ENCODE measurements at places on chromosomes 3 and 15. TPM values are rescaled to one million over a fixed set of nuclear protein-coding genes. Genes with fewer than 3 reads are reported as not detected.

GRCh38 chr3:28399206-28399605 is 50.6 kb upstream of the AZI2 start:
- H3K27ac ChIP-seq, result no peak overlapping the region
- no peak for DNase-seq
- H3K4me3 ChIP-seq, result no peak overlapping the region
- H3K4me1 ChIP-seq, result no peaks in the 10 kb centered on the region

DNA sequence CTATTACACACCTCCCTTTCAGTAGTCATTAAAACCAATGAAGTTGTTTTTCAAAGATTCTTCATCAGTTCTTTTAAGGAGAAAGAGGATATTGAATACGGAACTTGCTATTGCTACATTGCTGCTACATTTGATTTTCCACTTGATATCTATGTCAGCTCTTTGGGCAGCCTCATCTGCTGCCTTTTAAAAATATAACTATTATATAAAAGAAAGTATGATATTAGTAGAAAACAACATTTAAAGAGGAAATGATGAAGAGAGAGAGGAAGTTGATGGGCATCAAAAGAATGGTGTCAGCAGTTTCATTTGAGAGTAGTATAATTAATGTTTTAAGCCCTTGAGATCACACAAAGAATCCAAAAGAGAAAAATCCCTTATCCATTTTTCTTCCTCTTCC is 171.4 kb downstream of the NFKBIZ start:
- no peaks in the 10 kb centered on the region for H3K36me3 ChIP-seq
- no peak for DNase-seq
- no peak overlapping the region for H3K27ac ChIP-seq
- H3K4me1 ChIP-seq, result no peaks in the 10 kb centered on the region

DNA sequence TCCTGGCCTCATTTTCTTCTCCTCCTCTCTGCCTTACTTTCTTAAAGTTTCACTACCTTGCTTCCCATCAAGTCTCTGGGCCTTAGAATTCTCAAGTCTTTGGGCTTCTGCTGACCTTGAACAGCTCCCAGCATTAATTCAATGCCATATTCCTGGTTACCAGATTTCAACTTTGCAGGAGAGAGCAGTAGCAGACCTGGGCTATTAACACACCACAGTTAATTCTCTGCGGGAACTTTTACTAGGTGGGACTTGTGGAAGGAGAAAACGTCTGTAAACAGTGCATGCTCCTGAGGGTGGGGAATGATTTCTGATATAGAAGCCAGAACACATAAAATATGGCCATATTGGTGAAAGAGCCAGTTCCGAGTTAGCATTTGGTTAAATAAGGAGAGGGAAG is 214.6 kb downstream of the MEIS2 start:
- no peak overlapping the region for H3K27ac ChIP-seq
- no peak for DNase-seq
- H3K36me3 ChIP-seq, result no peaks in the 10 kb centered on the region
- no peak overlapping the region for H3K4me3 ChIP-seq

- H3K27me3 ChIP-seq, result no peaks in the 10 kb centered on the region
- H3K36me3 ChIP-seq, result no peaks in the 10 kb centered on the region
- H3K4me1 ChIP-seq, result no peaks in the 10 kb centered on the region
- H3K27ac ChIP-seq, result no peak overlapping the region
These were observed 108.3 kb downstream of the IGF2BP2 start for GRCh38 chr3:185716436-185717108.

DNA sequence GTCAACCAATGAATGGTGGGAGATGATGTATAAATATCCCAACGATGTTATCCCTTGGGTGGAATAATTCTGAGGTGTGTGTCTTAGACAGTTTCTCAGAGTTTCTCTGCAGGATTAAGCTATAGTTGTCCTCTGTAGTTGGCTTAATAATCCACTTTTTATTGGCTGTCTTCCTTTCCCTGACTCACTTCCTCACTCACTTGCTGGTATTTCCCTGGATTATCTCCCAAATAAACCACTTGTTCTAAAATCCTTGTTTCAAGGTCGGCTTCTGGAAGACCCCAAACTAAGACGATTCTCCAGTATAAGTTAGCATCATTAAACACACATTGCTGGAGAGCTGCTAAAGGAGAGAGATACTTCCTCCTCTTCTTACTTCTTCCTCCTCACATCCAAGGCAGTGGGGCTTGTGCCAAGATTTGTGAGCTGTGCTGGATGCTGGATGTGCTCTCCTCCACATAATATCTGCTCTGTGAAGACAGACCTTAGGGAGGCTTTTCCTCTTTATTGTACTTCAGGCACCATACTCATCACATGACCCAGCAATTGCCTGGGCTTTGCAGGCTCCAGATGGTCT is 22.5 kb upstream of the ROPN1 start:
- no peak overlapping the region for H3K27ac ChIP-seq
- H3K36me3 ChIP-seq, result no peaks in the 10 kb centered on the region
- H3K27me3 ChIP-seq, result no peaks in the 10 kb centered on the region
- no peaks in the 10 kb centered on the region for H3K4me1 ChIP-seq

- H3K27ac ChIP-seq, result no peak overlapping the region
- no peaks in the 10 kb centered on the region for H3K36me3 ChIP-seq
- DNase-seq, result no peak
- no peaks in the 10 kb centered on the region for H3K27me3 ChIP-seq
- H3K4me1 ChIP-seq, result no peaks in the 10 kb centered on the region
These were observed 99.5 kb upstream of the OSBPL11 start for GRCh38 chr3:125694761-125695294.

- no peak overlapping the region for H3K4me3 ChIP-seq
- no peak for DNase-seq
- H3K36me3 ChIP-seq, result no peaks in the 10 kb centered on the region
- no peaks in the 10 kb centered on the region for H3K27me3 ChIP-seq
- no peaks in the 10 kb centered on the region for H3K4me1 ChIP-seq
These were observed 151.7 kb upstream of the PTPRG start for GRCh38 chr3:61409638-61410037.

MCF2L2 gene
- 1.5 TPM for total RNA-seq

DNA sequence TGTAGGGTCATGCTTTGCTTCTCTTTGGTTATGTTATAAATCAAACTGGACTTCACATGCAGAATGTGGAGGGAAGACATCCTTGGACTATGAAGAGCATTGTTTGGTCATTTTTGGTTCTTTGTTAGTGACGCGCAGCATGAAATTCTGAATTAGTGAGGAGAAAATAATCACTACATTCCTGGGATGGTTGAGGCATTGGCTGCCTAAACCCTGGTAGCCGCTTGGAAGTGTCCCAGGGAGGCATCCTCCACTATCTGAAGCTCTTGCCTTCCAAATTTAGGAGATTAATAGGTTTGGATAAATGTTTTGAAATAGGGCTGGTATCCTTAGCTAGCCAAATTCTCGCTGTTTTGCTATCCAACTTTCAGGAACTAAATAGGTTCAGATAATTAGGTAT is 96.2 kb downstream of the CLSTN2 start:
- no peaks in the 10 kb centered on the region for H3K27me3 ChIP-seq
- no peaks in the 10 kb centered on the region for H3K4me1 ChIP-seq
- no peak overlapping the region for H3K4me3 ChIP-seq
- H3K27ac ChIP-seq, result no peak overlapping the region

- no peaks in the 10 kb centered on the region for H3K4me1 ChIP-seq
- peaks cover 4% of the 10 kb centered on the region for H3K36me3 ChIP-seq
- no peak overlapping the region for H3K4me3 ChIP-seq
- H3K27me3 ChIP-seq, result no peaks in the 10 kb centered on the region
These were observed 10.6 kb downstream of the PSMA4 start for GRCh38 chr15:78550815-78551214.

DNA sequence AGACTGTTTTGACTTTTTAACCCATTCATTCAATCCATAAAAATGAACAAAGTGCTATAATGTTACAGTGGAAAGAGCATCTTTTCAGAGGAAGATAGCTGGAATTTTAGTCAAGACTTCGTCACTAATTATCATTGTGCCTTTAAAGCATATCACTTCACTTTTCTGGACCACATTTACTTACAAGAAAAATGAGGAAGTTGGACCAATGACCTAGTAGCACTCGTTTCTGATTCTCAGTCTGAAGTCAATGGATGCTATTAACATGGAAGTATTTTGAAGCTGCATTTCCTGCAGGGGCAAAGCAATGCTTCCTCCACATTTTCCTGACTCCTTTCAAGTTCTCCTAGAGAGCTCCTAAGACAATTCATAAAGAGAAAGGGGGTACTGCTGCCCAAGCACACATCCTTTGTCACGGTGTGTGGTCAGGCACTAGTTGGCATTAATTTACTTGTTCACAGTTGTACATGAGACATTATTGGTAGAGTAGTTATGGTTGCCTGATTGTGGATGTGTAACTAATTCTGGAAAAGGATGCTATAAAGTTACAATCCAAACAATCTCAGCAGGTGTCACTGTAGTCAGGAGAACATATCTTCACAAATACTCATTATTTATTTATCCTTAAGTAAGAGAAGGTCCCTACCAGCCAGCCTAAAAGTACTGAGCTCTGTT is 1049.1 kb downstream of the FHIT start:
- no peaks in the 10 kb centered on the region for H3K27me3 ChIP-seq
- no peak overlapping the region for H3K27ac ChIP-seq
- no peak for DNase-seq
- H3K36me3 ChIP-seq, result no peaks in the 10 kb centered on the region

SLC6A20 gene
- total RNA-seq, result 0.16 TPM

DNA sequence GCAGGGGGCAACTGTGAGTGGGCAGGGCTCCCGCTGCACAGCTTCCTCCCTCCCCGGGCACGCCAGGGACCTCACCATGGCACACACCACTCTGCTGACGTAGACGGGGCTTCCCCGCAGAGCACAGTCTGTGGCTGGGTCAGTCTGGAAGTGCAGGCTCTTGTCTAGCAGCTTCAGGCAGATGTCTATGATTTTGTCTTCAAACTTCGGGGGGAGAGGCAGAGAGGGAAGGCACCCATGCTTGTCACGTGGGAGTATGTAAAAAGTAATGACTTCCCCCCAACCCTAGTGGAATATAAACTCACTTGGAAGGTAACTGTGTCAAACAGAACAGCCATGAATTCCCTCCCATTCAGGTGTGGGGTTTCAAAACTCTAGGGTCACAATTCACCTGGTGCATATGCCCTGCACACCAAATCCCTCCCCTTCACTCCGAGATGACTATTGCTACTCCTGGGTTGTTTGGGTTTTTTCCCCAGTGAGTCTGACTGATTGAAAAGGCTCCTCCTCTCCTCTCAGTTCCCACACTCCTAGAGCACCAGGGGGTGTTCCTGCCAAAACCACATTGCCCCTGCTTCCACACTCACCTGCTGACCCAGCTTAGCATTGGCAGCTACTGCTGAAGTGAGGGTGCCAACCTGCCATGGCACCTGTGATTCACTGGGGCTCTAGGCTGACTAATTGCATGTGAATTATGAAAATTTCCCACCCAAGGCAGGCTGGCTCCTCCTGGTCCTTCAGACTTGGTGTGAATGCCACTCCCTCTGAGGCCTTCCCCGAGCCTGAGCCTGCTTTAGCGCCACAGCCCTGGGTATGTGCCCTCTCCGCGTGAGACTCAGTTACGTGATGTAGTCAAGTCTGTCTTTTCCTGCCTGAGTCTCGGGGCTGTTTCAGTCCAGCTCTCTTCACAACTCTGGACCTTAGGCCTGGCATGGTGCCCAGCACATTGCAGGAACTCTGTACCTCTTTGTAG is 13.0 kb downstream of the TGM5 start:
- no peak overlapping the region for H3K4me3 ChIP-seq
- no peak for DNase-seq
- peak overlapping the region; percentile 75 for H3K27ac ChIP-seq
- H3K27me3 ChIP-seq, result no peaks in the 10 kb centered on the region

CCDC39 gene
- total RNA-seq, result 0.33 TPM

POPDC2 gene
- total RNA-seq, result 6.9 TPM

UBAP1L gene
- 3.7 TPM for total RNA-seq

CCDC174 gene
- total RNA-seq, result 30.8 TPM

NOX5 gene
- 1.9 TPM for total RNA-seq

- no peaks in the 10 kb centered on the region for H3K27me3 ChIP-seq
- no peak overlapping the region for H3K4me3 ChIP-seq
These were observed 16.3 kb downstream of the ISG20 start for GRCh38 chr15:88655103-88655553.

DNA sequence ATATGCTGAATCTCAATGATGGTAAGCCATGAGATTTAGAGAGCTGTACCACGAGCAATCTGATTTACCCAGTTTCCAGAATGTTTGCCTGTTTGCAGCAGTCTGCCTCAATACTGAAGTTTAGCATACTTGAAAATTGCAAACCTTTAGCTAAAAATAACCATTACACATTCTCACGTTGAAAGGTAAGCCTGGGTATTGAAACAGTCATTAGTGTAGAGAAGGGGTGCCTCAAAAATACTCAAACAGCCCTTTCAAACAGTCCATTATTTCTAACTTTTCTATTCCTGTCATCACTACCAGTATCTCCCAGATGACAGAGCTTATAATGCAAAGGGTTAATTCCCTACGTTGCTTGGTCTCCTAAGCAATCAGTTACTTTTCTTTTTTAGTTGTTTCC is 111.8 kb upstream of the MBNL1 start:
- H3K4me1 ChIP-seq, result no peaks in the 10 kb centered on the region
- no peak for DNase-seq
- H3K27ac ChIP-seq, result no peak overlapping the region
- no peaks in the 10 kb centered on the region for H3K27me3 ChIP-seq
- no peak overlapping the region for H3K4me3 ChIP-seq

DNA sequence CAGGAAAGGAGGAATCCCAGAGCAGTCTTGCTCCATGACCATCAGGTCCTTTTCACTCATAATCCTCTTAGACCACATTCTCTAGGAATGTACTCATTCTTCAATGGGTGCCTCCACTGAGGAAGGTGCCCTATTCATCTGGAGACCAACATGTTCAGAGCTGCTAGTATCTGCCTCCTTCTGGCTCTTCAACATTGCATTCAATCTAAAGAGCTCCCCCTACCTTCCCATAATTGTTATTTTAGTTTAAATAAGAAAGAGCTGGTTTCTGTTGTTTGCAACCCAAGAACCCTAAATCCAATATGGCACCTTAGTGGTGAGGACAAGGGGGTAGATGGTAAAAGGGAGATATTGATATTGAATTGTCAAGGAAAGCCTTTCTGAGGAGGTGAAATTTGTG is 67.6 kb downstream of the SCN11A start:
- H3K27ac ChIP-seq, result no peak overlapping the region
- no peaks in the 10 kb centered on the region for H3K36me3 ChIP-seq
- H3K27me3 ChIP-seq, result no peaks in the 10 kb centered on the region
- no peak overlapping the region for H3K4me3 ChIP-seq
- no peaks in the 10 kb centered on the region for H3K4me1 ChIP-seq

DNA sequence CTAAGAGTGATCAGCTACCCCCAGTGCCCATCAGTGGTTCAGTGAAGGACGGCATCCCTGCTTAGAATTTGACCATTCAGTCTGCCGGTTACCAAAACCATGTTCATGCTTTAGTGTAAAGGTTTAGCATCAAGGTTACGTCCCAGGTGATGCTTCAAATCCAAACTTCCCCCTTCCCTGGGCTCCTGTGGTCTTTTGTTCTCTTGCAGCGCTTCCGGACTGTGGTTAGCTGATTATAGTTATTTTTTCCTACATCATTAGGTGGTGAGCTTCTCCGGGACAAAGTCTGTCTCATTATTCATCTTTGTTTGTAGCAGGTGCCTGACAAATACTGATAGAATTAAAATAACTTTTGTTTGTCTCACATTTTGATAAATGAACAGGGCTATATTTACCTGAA is 28.3 kb upstream of the MYZAP start:
- H3K4me1 ChIP-seq, result no peaks in the 10 kb centered on the region
- no peak for DNase-seq
- no peaks in the 10 kb centered on the region for H3K27me3 ChIP-seq
- no peak overlapping the region for H3K4me3 ChIP-seq
- no peaks in the 10 kb centered on the region for H3K36me3 ChIP-seq

- no peaks in the 10 kb centered on the region for H3K36me3 ChIP-seq
- H3K4me1 ChIP-seq, result no peaks in the 10 kb centered on the region
- no peak overlapping the region for H3K4me3 ChIP-seq
- no peak overlapping the region for H3K27ac ChIP-seq
- no peak for DNase-seq
- no peaks in the 10 kb centered on the region for H3K27me3 ChIP-seq
These were observed 197.3 kb upstream of the ST8SIA2 start for GRCh38 chr15:92196342-92196741.
